Aorta (tissue), 5 donors: ENCODE measurements at places on chromosomes 6 and 20.

GRCh38 chr20:37627060-37627766 lies 66.6 kb upstream of the CTNNBL1 start:
- DNase-seq = no peak

GRCh38 chr20:24045621-24046318 lies 57.2 kb upstream of the GGTLC1 start:
- DNase-seq = no peak

GRCh38 chr6:31621991-31622390 lies 1.5 kb downstream of the PRRC2A start:
- no peak for DNase-seq

- no peak for DNase-seq
Observed at GRCh38 chr6:25833136-25833535, 1.3 kb upstream of the SLC17A1 start.

DNA sequence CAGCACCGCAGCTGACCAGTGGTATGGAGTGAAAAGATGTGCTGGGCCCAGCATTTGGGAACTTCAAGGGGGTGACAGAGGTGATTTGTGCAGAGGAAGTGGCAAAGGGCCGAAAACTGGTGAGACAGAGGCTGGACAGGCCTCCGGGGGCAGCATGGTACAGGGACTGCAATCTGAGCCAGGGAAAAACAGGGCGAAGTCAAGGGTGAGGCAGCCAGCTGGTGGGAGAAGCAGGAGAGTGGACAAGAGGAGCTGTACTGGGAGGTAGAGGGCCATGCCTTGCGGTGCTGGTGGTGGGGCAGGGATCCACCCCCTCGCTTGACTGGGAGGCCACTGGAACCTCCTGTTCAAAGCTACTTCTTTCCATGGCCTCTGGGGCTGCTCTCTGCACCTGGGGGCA lies 7.3 kb upstream of the GFRA4 start:
- no peak for DNase-seq

GRCh38 chr20:52747845-52748284 lies 224.3 kb upstream of the TSHZ2 start:
- no peak for DNase-seq

DNA sequence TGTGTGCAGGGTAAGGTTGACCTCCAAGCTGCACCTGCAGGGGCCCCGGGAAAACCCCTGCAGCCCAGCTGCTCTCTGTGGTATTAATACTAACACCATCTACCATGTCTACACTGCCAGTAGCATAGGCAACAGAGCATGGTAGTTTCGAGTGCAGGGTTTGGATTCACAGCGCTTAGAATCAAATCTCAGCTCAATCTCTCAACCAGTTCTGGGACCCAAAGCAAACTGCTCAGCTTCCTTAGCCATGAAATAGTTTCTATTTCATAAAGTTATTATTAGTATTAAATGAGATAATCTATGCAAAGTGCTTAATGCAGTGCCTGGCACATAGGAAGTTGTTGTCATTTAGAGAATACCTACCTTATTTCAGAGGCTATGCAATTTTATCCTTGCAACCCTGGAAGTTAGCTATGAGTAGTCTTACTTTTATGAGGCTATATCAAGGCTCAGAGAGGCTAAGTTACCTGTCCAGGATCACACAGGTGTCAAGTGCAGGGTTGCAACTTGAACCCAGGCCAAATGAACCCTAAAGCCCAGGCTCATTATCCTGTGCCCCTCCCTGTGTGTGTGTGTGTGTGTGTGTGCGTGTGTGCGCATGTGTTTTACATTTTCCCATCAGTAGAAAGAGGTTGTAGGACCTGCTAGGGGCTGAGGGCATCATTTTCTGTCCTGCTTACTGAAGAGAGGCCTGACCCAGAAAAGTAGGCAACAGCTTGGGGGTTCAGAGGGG lies 27.6 kb upstream of the MRPS18A start:
- DNase-seq = peak; percentile 20

DNA sequence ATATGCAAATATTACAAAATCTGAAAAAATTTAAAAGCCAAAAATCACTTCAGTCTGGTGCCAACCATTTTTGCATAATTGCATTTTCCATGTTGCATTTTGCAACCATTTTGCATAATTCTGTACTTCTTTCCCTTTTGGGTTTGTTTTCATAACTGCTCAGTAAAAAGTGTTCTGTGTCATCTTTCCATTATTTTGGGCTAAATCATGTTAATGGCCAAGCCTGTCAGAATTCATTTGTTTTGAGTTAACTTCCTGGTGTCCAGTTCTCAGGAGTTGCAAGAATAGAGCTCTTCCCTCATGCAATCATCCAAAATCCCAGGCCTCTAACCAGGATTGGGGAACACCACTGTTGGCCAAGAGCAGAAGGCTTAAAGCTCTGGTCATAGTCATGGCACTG lies 133.6 kb downstream of the MTHFD1L start:
- no peak for DNase-seq

DNA sequence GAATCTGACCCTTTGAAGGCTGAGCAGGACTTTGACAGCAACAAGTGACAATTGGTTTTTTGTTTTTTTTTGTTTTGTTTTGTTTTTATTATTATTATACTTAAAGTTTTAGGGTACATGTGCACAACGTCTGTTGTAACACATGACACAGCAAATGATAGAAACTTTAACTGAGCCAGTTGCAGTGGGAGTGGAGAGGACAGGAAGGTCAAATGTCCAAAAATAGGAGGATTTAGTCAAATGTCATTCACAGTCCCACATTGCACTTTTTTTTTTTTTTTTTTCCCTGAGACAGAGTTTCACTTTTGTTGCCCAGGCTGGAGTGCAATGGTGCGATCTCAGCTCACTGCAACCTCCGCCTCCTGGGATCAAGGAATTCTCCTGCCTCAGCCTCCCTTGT lies 223.0 kb downstream of the HIVEP2 start:
- DNase-seq = no peak

DNA sequence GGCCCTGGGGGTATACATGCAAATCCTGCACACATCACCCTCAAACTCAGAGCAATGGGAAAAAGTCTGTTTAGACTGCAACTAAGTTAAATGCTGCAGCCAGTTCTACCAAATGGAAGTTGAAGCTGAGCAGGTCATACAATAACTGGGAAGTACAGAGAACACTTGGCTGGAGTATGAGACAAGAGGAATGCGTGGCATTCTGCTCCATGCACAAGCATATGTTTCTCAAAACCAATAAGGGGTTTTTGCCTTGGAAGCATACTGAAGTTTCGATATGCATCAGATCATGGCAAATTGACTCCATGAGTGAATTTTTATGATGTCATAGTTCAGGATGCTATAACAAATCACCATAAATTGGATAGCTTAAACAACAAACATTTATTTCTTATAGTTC lies 193.8 kb downstream of the COL12A1 start:
- no peak for DNase-seq

DNA sequence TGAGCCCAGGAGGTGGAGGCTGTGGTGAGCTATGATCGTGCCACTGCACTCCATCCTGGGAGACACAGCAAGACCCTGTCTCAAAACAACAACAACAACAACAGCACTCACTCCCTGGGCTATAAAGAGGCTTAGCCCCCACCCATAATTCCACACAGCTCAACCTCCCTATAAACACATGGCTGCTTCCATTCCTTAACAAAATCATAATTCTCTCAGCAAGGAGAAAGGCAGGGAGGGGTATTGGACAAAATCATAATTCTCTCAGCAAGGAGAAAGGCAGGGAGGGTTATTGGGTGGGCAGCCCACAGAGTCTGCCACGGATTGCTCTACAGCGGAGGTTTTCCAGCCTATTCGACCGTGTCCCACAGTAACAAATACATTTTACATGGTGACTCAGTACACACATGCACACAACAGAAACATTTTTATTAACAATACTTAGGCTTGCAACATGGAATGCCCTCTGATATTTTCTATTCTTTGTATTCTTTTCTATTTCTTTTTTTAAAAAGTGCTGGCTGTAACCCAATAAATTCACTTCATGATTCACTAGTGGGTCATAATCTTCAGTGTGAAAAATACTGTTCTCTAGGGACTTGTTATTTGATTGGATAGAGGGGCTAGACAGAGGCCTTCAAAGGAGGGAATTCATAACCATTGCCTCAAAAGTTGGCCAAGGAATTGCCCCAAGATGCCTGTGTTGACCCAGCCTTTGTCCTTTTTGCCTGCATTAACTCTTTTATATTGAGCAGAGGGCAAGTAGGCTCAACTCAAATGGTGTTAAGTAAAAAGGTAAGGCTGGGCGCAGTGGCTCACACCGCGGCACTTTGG lies 50.6 kb upstream of the ZMYND8 start:
- no peak for DNase-seq

GRCh38 chr6:23870496-23870895 lies 255.5 kb upstream of the NRSN1 start:
- no peak for DNase-seq

DNA sequence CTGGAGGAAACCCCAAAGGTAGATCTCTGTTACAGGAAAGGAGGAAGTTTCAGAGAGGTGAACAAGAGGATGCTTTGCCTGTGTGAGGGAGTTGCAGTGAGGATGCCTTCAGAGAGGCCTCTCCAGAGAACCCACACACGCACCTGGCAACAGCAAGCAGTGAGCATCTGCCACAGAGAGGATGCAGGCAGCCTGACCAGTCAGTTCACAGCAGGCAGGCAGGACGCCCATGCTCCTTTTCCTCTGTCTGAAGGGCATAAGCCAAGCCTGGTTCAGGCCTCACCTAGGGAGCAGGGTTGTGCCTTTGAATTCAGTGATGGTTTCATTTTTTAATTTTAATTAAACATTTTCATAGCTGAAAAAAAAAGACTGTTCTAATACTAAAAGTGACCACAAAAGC lies 346.0 kb upstream of the MARCKS start:
- no peak for DNase-seq
